MCF 10A (cell line): ENCODE measurements at places on chromosomes 7 and 10.

DNA sequence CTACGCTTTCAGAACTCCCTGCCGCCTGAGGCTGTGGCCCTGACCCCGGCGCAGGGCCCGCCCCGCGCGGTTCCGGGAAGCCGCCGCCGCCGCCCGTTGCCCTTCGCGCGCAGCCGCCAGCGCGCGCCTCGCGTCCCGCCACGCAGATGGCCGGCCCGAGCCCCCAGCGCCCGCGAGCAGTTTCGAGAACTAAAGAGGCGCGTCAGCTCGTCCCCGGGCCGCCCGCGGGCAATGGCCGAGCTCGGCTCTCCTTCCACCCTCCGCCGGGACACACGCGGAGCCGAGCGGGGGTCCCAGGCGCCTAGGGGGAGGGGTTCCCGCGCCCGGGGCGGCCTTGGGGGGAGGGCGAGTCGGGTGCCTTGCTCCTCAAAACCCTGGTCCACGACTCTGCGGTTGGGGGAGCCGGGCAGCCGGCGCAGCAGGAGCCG lies 1.8 kb downstream of the HNRNPF start:
- no peak for DNase-seq

DNA sequence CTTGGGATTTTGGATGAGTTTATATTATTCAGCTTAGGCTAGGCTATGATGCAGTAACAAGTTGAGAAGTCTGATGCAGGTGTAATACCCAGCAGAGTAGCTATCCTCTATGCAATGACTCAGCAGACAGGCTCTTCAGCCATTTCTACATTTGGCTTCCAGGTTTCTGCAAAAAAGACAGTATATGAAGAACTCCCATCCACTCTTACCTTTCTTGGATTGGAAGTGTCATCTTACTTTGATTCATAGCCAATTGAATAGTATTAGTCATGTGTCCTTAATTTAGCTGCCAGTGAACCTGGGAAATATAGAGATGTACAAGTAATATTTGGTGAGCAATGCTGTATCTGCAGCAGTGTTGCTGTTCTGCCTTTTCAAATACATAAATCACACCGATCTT lies 127.8 kb upstream of the NPSR1 start:
- DNase-seq, result peak; percentile 59

DNA sequence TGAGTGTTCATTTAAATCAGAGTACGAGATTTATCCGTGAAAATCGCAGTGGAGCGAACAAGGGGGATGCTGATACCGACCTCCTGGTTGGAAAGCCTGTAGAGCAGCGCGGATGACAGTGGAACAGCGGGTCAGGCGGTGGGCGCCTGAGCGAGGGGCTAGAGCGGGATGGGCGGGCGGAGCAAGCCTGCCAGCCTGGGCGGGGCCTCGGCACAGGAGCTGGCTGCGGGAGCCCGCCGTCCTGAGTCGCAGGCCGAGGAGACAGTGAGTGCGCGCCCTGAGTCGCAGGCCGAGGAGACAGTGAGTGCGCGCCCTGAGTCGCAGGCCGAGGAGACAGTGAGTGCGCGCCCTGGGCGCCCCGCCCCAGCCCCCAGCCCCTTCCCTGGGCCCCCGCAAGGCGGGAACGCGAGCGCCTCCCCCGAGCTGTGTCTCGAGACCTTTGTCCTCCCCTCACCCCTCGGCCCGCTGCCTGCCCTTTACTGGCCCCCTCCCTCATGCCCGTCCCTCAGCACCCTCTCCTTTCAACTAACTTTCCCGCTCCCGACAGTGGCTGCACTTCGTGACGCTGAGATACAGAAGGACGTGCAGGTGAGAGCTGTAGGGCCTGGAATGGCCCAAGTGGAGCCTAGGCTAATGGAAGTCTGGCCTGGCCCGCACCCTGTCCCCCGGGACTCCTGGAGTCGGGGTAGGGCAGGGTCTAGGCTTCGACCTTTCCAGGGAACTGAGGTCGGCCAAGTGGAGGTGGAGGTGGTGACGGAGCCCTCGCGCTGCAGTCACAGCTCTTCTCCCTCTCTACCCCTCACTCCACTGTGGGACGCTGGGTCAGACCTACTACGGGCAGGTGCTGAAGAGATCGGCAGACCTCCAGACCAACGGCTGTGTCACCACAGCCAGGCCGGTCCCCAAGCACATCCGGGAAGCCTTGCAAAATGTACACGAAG lies at the start of gene AS3MT:
Gene AS3MT (plus strand): TSS at position 213 of the 941 bp plus-strand sequence. CDS start 123 bp downstream, at position 336.
- DNase-seq, result no peak

GRCh38 chr10:86600296-86600695 lies 54.1 kb upstream of the OPN4 start:
- no peak for DNase-seq

DNA sequence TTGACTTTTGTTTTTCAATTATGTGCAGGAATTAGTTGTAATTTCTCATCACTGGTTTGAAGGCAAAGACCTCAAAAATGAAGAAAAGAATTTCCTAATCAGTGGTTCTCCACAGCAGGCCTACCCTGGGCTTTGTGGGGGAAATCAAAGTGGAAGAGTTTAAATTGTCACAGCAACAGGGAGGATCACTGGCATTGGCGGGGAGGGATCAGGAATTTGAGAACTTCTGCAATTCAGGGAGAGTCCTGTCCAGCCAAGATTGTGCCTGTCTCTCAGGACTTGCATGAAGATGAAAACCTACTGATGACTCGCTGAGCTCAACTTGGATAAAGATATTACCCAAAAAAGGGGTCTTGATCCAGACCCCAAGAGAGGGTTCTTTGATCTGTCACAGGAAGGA lies 70.1 kb downstream of the HACD1 start:
- no peak for DNase-seq

- DNase-seq, result no peak
Observed at GRCh38 chr10:48520184-48520506, 84.7 kb downstream of the ARHGAP22 start.

- DNase-seq, result peak; percentile 43
Observed at GRCh38 chr7:30472784-30473775, 5.5 kb downstream of the NOD1 start.

- DNase-seq, result no peak
Observed at GRCh38 chr7:924541-925231, 29.8 kb downstream of the ADAP1 start.

- no peak for DNase-seq
Observed at GRCh38 chr7:134767520-134768168, 11.8 kb upstream of the CALD1 start.

- no peak for DNase-seq
Observed at GRCh38 chr7:48040944-48041652, 5.8 kb downstream of the C7orf57 start.

GRCh38 chr10:47296156-47296894 lies 3.7 kb upstream of the GDF10 start:
- no peak for DNase-seq

DNA sequence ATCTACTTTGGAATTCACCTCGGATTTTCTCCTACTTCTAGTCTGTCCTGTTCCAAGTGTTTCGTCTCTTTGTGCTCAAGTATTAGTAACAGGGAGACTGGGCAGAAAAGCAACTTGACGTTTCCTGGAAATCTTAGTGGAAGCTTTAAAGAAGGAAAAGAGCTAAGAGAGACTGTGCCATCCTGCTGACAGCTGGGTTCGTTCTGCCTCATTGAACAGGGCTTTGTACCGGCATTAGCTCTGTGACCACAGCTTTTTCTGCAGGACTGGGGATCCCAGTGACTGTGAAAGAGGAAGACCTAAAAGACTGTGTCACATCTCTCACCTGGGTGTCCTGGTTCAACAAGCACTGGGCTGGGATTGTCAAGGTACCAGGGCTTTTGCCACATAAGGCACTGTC lies 70.8 kb upstream of the CDCA7L start:
- DNase-seq, result no peak

GRCh38 chr10:126272526-126272925 lies 115.8 kb downstream of the ADAM12 start:
- DNase-seq, result no peak

GRCh38 chr10:87546210-87546609 lies 41.5 kb downstream of the MINPP1 start:
- DNase-seq, result no peak

DNA sequence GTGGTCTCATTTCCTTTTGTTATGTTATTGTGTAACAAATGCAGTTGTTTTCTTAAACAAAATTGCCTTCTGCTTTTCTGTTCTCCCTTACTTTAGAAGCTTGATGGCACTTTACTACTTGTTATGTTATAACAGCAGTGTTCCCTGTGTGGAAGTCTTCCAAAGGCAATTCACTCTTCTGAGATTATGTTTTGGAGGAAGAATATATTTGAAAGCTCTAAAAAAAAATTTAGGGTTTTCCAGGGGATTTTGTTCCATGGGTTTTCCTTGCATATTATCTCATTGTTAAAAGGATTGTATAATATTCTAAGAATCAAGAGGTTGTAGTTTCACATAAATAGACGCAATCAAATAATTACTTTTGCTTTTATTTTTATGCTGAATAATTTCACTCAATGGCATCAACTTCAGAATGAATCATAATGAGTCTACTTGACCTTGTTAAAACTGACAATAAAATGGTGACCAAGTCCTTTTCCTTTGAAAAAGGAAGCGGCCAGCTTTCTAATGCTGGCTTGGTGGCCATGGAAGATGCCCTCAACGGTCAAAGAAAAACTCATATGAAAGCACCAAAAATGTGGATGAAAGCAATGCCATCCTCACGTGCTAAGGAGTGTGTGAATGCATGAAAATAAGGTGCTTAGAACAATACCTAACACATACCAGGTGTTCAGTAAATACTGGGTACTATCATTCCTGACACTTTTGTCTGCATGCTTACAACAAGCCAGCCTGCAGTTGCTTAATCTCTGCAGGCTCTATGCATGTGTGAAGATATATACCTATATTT lies 92.4 kb upstream of the KLF6 start:
- DNase-seq, result no peak

DNA sequence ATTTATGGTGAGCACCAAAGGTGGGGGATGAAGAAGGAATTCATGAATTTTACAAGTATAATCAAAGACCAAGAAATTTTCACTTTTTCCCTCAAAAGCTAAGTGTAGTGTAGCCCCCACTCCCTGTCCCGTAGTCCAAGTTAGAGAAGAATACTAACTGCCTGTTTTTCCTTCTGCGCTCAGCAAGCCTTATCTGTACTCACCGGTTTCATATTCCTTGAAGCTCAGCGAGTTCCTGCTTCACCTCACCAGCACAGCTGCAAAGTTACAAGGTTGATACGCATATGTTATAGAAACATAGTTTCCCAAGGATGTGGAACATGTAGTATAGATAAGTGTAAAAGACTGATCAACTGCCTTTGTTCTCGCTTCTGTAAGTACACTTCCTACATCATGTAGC lies 16.0 kb upstream of the ZNF33B start:
- DNase-seq, result no peak

DNA sequence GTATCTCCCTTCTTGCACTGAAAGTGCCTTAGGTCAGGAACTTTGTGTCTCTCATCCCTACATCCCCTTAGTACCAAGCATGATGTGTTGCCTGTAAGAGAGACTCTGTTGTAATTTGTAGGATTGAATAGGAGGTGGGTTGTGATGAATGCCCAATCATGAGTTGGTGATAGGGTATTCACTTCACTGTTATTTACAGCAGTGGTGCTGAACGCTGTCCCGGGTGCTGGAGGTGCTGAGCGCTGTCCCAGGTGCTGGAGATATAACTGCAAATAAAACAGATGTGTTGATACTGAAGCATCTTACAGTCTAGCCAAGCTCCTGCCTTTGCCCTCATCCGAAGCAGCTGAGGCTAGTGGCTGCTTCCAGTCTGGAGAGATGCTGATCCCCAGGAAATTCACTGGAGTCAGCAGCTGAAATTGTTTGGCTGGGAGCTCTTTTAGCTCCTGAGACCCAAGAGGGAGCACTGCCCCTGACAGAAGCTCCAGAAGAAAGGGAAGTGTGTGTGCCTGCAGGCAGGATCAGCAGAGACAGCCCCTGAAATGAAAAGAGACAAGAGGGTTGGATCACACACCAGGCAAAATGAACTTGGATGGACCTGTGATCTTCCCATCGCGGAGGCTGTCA lies 183.4 kb downstream of the SORCS3 start:
- peak; percentile 66 for DNase-seq

DNA sequence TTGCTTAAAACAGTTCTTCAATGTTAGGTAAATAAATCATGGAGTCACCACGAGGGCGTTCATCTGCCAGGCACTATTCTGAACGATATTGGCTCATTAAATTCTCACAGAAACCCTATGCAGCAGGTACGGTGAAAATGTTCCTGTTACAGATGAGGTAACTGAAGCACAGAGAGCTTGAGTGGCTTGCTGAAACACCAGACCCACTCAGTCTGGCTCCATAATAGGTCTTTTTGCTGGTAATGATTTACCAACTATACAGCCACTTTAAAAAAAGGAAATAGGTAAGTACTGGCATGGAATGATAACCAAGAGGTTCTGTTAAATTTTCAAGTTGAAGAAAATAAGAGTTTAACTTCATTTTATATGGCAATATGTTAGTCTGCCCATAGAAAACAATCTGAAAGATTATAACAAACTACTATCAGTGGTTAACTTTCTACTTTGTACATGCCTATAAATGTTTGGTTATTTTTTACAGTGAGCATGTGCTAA lies 1.3 kb upstream of the TM9SF3 start:
- DNase-seq, result no peak

- no peak for DNase-seq
Observed at GRCh38 chr10:28823501-28824075, 146.3 kb downstream of the BAMBI start.

GRCh38 chr7:105450177-105450861 lies 61.6 kb upstream of the SRPK2 start:
- DNase-seq, result no peak

DNA sequence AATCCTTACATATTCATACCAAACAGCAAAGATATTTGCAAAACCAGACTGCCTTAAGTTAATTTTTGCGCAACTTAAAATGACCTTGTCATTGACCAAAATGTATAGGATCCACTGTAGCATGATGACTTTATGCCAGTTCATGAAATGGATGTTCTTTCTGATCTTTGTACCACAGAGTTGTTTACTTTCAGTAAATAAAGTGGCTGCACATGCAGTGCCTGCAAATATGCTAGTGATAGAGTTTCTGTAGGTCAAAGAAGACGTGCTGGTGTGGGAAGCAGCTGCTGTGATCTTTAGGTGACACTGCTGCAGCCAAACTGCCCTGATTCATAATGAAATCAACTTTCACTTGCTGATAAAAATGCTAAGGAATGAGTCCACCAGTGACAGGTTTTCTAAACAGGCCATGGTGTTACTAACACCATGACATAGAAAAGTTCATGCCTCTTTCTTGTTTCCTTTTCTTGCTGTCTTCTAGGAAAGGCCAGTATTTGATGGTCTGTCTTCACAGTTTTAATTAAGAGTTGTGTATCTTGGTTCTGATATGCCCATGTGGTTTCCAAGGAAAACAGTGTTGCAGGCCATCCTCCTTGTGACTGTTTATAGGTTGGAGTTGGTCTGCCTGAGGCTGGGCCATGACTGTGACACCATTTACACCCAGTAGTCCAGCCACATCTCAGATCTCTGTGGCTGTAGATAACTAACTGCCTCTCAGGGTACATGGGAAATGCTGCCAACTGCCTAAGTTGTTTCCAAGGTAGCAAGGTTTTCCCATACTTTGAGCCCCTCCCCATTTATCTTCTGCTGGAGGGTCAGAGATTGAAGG lies 62.5 kb downstream of the INSYN2A start:
- no peak for DNase-seq

DNA sequence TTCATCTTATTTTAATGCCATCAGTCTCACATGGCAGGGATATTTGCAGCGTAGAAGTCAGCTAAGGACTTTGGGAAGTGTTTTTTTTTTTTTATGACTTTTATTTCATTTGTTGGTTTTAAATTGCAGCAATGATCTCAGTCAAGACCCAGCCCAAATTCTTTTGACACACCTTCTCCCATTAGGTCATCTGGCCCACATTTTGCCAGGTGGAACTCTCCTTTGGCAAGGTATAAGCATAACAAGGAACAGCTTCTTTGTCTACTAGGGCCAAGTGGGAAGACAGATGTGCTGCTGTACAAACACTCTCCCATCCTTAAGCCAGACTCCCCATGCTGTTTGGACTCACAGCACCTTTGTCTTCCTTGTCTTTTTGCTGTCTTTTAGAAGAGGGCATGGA lies 41.8 kb downstream of the PLEKHA8 start:
- no peak for DNase-seq

- DNase-seq, result no peak
Observed at GRCh38 chr7:67765481-67766175, 769.0 kb downstream of the TYW1 start.
